ENCODE measurements at places on chromosomes 2 and 18.

DNA sequence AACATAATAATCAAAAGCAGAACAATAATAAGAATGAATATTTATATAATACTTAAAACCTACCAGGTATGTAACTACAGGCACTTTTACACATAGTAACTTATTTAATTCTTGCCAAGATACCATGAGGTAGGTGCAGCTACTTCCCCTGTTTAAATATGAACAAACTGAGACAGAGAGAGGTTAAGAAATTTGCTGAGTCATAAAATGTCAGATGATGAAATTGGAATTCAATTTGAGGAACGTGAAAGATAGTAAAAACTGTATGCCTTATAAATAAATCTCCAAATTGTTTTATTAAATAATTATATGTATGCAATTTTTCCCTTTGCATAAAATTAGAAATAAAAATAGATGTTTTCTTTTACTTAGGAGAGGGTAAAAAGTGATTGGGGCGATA is 1103.3 kb upstream of the NRXN1 start:
- no peak for DNase-seq

- DNase-seq = no peak
Measured at GRCh38 chr2:97747716-97748115, 34.3 kb downstream of the ZAP70 start.

DNA sequence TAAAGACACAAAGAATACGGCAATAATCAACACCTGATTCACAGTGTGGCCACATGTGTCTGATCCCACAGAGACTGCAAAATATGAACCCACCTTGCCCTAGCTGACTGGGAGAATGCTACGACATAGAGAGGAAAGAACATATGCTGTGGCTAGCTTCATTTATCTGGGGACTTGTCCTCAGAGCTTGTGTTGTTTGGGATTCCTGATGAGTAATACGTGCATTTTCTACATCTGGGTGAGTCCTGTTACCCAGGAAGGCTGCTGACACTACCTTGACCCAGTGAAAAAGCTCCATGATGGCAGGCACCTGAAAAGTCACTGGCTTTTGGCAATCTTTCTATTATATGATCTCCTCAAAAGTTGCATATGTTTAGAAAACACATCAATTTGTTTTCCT is 427.7 kb upstream of the LYPD1 start:
- no peak for DNase-seq

DNA sequence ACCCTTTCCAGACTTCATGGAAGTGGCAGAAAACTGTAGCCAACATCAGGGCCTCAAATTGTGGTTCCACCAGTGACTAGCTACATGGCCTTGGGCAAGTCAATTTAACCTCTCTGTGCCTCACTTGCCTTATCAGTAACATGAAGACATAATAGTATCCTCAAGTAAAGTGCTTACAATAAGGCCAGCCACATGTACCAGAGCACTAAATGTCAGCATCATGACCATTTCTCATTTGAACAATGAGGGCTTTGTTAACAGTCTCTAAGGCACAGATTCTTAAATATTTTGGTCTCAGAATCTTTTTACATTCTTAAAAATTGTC is 5.8 kb upstream of the KCMF1 start:
- no peak for DNase-seq

DNA sequence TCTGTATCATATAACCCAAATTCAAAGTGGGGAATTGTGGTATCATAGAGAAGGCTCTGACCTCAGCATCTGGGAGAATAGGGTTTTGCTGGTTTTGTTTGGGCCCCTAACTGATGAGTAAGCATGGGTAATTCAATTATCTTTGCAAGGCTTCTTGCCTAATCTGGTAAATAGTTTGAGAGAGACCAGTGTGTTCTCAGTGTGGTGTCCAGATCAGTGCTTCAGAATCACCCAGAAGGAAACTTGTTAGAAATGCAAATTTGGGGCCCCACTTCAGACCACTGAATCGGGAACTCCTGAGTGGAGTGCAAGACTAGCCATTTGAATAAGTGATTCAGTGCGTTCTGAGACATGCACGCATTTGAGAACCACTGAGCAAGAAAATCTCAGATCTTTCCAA is 282.7 kb downstream of the EPHA4 start:
- no peak for DNase-seq

DNA sequence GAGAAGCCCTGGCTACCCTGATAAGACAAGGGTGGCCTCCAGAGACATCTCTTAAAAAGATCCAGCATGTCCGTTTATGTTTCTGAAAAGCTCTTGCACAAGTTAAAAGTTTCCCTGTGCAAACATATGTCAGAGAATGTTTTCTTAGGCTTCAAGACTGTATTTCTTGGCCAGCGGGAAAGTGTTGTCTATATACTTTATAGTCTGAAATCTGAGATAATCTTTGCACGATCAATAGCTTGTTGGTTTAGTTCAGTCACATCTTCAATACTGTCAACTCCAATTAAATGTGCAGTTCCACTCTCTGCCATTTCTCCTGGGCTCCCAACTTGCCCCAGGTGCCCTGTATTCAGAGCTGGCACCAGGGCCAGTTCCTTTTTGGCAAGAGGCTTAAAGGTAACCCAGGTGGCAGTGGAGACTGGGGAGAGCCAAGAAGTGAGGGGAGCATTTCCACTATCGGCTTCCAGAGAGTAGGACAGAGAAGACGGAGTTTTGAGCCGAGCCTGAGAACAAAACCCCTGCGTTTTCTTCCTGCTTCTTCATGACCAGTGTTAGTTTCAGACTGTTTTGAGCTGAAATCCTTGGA is 64.4 kb downstream of the ACOXL start:
- DNase-seq = no peak

GRCh38 chr2:23429036-23429435 is 44.1 kb downstream of the KLHL29 start:
- DNase-seq = no peak

DNA sequence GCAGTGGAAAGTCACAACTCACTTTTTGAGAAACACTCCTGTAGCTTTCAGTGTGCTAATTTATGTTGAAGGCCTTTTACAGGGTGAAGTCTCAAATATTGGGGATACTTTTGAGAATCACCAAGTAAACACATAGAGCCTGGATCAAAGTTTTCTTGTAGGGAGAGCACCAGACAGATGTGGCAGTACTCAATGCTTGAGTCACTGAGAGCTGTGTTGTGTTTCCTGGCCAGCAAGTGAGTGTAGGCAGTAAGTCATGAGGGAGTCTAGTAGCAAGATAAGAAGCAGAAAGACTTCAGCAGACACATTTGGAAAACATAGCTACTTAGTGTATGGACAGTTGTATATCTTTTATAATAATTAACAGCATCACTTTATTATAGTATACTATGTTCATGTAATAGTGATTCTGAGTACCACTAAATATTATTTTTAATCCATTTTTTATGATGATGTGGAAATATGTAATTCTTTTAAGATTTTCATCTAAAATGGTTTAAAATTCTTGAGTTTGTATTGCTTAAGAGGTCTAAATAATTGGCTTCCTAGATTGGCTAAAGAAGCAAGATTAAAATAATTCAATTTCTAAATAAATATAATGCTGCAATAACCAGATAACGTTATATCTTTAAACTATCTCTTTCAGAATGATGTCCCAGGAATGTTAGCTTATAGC is 12.8 kb downstream of the PSMD1 start:
- no peak for DNase-seq

DNA sequence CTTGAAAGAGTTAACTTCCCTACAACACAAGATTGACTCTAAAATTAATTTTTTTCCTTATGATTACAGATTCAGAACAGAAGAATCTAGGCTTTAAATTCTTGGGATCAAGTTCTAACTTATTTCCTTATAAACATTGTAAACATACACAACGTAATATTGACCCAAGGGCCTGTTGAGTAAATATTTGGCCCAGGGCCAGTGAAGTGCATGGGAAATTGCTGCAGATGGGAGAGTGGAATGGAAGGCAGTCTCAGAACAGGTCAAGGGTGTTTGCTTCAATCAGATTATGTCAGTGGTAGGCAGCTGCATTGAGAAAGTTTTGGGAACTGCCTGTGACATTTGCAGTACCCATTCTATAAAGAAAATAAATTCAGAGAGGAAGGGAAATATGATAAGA is 137.6 kb downstream of the MYO1B start:
- DNase-seq = no peak

GRCh38 chr2:138182937-138183312 is 218.7 kb downstream of the HNMT start:
- DNase-seq = no peak

DNA sequence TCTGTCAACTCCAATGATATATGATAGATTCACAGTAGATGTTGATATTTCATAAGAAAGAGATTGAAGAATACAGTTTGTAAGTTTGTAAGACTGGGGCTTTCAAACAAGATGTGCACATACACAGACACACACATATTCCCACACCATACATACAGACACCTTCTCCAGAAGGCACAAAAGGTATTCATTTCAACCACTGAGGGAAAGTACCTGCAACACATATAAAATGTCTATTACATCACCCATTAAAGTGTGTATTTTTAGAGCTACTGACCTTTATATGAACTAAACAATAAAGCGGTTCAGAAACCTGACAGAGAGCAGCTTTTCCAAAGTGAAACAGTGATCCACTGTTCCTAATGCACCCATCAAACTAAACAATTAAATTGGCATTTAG is 53.3 kb downstream of the CCDC148 start:
- no peak for DNase-seq

- DNase-seq = no peak
Measured at GRCh38 chr2:85741211-85741832, 12.5 kb upstream of the ATOH8 start.

DNA sequence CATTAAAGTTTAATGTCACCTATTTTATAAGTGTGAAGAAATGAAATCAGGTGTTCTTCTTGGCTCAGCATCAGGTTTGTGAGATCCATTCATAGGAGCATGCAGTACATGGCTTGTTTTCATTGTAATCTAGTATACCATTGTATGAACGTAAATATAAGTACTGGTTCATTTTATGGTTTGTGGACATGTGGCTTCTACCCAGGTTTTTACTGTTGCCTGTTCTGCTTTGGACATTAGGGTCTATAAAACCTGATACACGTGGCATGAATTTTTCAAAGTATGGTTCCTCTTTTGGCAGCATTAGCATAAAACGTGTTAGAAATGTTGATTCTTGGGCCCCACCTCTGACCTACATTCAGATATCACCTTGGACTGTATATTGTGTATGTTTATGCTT is 175.5 kb downstream of the PRPF40A start:
- no peak for DNase-seq

DNA sequence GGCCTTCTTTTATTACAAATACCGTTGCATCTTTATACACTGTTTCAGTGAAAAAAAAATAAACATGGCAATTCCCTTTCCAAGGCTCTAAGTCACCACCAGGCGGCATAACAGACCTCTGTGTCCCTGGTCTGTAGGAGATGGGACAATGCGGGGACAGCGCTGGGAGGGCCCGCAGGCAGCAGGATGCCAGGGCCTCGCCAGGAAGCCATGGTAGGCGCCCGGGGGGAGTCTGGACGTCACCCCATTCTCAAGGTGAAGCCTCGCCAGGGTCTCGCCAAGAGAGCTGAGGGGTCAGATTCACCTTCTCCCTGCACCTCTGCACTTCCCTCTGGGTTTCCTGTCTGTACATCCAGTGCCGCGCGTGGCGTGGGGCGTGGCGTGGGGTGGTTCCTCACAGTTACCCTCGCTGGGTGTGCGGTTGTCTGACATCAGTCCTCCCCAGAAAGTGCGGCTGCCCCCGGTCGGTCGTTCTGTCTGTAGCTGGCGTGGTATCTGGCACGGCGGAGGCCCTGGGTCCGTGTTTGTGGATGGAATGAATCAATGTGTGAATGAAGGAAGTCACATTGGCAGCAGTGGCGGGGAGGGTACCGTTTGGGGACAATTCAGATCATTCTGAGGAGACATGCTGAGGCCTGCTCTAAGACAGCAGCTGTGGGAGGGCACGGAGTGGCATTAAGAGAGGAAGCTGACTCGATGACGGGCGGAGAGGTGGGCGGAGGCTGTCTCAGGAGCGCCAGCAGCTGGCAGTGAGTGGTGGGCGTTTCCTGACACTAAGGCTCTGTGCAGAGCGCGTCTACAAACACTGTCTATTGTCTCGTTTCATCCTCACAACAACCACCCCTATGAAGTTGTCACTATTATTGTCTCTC is 46.0 kb downstream of the LRRFIP1 start:
- peak; percentile 84 for DNase-seq

DNA sequence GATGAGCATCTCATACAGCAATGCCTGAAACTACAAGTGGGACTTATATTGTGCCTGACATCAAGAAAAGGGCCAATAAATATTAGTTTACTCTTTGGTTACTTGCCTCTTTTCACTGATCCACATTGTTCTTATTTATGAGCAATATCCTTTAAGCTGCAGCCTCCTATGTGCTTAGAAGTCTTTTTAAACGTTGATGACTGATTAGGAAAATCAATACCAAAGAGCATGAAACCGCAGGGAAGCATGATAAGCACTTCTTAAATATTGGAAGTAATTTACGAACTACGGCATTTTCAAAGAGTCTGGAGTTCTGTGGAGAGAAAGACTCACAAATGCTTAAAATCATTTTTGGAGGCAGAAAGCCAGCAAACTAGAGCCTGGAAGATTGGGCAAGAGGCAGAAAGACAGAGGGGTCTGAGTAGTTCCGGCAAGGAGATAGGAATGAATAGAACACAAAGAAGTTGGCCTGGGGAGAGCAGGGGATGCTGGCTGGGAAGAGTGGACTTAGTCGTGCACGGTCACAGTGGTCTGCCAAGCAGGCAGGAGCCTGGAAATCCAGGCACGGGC is 122.6 kb upstream of the NOSTRIN start:
- DNase-seq = no peak
